ENCODE measurements at places on chromosomes 11 and 22.

DNA sequence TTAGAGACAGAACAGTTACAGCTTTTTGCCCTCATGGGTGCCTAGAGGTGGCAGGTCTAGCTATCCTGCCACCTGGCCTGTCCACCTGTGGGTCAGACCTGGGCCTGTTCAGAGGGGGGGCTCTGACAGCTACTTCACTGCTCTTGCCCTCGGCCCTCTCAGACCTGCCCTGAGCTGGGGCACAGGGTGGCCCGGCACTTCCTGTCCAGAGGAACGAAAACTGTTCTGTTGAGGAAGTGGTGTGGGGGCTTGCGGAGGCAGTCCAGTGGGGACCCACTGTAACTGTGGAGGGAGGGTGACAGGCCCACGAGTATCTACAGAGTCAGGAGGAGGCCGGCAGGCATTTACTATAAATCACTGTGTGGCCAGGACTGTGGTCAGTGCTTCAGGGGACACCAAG lies 16.2 kb downstream of the TESMIN start:
- DNase-seq, result no peak

DNA sequence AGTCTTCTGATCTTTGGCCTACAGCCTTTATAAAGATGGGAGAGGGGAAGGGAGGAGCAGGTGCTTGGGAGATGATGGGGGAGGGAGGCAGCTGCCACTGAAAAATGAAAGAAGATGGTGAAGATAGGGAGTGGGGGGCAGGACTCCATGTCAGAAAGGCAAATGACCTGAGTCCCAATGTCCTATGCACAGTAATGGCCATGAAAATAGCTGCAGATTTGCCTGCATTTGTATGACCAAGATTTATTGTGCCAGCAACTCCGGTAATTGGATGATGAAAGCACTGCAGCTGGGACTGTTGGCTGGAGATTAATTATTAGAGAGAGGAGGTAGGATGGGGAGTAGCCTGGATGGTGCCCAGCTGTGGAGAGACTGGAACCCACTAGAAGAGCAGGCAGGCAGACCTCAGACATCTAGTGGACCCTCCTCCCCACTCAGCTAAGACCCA lies 36.1 kb downstream of the NEU3 start:
- DNase-seq, result no peak

DNA sequence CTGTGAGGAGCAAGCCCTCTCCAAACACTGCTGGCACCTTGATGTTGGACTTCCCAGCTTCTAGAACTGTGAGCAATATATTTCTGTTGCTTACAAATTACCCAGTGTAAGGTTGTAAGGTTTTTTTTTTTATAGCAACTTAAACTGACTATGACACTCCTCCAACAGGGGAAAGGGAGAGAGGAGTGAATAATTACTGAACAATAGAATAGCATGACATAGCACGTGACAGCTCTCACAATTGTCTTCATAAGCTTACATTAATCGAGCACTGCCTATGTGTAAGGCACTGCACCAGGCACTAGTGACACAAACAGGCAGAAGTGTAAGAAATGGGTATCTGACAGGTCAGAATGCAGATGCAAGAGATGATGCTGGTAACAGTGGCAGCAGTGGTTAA lies 136.9 kb downstream of the FAT3 start:
- no peak for DNase-seq

- no peak for DNase-seq
Measured at GRCh38 chr22:42926768-42927167, 69.7 kb upstream of the ARFGAP3 start.

GRCh38 chr22:41969110-41969646 lies at the start of gene SEPTIN3:
Gene SEPTIN3, plus strand, starts transcription at chr22:41969443. Its CDS starts 2,050 bp downstream, at chr22:41971493.
- no peak for DNase-seq

- DNase-seq, result no peak
Measured at GRCh38 chr11:45304992-45305335, 18.8 kb upstream of the SYT13 start.

GRCh38 chr11:47599902-47600301 lies 5.7 kb upstream of the C1QTNF4 start:
- DNase-seq, result no peak

DNA sequence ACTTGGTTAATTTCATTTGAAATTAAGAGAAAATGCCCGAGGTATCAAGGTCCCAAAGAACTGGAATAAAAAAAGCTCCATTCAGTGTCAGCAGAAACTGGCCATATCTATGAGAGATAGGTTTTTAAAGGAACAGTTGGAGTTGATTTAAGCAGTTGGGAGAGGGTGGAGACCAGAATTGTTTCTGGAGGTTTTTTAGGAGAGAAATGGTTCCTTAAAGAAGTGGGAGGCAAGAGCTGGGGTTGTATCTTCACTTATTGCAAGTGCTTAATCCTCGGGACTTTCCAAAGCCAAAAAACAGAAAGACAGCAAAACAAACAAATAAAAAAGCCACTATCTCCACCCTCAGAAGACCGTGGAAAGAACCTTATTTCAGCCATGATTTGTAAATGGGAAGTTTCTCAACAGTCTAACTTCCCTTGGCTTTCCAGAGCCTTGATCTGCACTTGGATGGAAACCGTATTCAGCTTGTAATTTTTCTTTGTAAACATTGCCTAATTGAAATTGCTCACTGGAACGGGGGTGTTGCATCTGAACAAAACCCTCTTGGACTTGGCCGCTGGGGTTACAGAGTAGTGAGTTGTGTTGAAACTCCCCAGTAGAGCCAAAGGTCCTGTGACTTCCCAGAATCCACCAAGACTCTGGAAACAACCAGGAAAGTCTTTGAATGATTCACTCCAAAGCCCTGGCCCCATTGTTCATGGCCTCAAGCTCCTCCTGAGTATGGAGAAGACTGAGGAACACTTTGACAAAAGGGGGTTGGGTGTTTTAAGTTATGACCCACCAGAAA lies 115.6 kb downstream of the SLC1A2 start:
- no peak for DNase-seq

GRCh38 chr11:114140826-114141225 lies 81.3 kb downstream of the ZBTB16 start:
- DNase-seq, result no peak

GRCh38 chr11:3345736-3346135 lies 33.2 kb downstream of the ZNF195 start:
- DNase-seq, result no peak

DNA sequence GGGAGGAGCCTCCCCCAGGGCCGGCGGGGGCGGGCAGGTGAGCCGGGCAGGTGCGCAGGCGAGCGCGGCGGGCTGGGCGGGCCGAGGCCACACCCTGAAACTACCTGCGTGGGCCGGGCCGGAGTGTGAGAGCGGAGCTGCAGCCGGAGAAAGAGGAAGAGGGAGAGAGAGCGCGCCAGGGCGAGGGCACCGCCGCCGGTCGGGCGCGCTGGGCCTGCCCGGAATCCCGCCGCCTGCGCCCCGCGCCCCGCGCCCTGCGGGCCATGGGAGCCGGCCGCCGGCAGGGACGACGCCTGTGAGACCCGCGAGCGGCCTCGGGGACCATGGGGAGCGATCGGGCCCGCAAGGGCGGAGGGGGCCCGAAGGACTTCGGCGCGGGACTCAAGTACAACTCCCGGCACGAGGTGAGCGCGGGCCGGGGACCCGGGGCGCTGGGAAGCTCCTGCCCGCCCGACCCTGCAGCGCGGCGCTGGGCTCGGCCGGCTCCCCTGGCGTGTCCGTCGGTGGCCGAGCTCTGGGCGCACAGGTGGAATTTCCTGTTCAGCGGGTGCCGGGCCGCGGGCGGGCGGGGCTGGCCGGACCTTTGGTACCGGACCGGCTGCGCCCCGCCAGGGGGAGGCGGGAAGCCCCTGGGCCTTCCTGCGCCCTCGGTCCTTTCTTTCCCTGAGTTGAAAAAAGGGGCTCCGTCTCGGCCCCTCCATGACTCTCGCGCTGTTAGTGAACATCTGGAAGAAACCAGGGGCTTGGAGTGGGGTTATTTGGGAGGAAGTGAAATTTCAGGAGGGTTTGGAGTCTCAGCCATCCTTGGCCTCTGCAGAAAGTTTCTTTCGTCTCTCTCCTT lies at the start of gene ST14:
TSS of gene ST14 (plus strand) at position 126 of the 841 bp plus-strand sequence. CDS start at position 324, 198 bp downstream.
- DNase-seq, result no peak

GRCh38 chr11:79170321-79170720 lies 270.5 kb downstream of the TENM4 start:
- DNase-seq, result no peak

- no peak for DNase-seq
Measured at GRCh38 chr11:492427-493226, 14.4 kb downstream of the RNH1 start.

- DNase-seq, result no peak
Measured at GRCh38 chr22:47280301-47280700, 517.9 kb downstream of the TBC1D22A start.

- no peak for DNase-seq
Measured at GRCh38 chr11:74678591-74679512, 52.4 kb downstream of the CHRDL2 start.

- no peak for DNase-seq
Measured at GRCh38 chr11:91241226-91241625, 983.4 kb upstream of the FAT3 start.

DNA sequence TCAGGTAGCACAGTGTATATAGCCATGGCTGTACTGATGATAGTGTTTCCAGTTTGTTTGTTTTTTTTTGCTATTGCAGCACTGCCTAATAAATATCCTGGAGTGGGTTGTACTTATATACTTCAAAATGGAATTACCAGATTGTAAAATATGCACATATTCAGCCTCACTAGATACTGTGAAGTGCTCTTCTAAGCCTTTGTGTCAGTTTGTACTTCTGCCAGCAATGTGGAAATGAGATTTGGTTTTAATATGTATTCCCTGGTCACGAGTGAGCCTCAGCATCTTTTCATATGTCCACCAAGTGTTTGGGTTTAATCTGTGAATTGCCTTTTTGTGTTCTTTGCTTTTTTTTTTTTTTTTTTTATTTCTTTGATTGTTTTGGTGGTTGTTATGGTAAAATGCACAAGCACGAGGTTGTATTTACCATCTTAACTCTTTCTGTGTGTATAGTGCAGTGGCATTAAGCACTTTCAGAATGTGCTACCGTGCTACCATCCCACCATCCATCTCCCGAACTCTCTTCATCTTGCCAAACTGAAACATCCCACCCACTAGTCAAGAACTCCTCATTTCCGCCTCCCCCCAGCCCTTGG lies 34.9 kb downstream of the ST3GAL4 start:
- DNase-seq, result no peak

- no peak for DNase-seq
Measured at GRCh38 chr11:123472236-123472935, 42.3 kb downstream of the GRAMD1B start.

- no peak for DNase-seq
Measured at GRCh38 chr11:114889594-114890011, 211.3 kb downstream of the NXPE2 start.

DNA sequence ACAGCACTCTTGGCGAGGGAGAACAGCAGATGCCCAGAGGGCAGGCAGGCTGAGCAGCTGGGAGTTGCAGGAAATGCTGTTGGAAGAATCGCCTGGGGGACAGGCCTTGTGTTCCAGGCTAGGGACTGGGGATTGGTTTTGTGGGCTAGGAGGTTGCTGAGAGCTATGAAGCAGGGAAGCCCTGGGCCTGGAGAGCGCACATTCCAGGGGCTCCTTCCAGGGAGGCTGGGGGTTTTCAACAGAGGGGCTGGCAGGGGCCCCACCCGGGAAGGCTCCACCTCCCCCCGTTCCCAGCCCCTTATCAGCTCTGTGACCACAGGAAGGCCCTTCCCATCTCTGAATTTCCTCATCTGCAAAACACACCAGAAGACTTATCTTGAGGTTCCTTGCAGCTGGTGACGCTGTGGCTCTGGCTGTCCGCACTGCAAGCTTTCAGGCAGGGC lies 21.7 kb downstream of the WNT11 start:
- no peak for DNase-seq

DNA sequence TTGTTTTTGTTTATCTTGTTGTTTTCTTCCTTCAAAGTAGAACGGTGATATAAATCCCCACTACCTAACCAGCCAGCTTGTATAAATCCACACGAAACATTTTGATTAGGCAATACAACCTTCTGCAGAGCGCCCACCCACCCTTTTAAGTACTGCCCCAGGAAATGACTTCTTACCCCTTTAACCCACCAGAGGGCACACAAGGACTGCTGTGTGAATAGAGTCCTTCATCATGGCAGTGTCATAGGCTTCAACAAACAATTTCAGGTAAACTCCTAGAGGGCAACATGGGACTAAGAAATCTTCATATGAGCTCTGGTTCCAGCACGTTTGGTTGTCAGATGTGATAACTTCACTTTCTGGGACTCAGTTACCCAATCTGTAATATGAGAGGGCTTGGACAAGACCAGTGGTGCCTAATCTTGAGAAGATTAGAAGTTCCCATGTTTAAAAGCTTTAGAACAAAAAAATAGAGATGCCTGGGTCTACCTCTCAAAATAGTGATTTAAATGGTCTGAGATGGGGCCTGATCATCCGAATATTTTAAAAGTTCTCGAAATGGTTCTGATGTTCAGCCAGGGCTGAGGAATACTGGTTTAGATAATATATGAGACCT lies 56.1 kb downstream of the PIWIL4 start:
- peak; percentile 84 for DNase-seq

DNA sequence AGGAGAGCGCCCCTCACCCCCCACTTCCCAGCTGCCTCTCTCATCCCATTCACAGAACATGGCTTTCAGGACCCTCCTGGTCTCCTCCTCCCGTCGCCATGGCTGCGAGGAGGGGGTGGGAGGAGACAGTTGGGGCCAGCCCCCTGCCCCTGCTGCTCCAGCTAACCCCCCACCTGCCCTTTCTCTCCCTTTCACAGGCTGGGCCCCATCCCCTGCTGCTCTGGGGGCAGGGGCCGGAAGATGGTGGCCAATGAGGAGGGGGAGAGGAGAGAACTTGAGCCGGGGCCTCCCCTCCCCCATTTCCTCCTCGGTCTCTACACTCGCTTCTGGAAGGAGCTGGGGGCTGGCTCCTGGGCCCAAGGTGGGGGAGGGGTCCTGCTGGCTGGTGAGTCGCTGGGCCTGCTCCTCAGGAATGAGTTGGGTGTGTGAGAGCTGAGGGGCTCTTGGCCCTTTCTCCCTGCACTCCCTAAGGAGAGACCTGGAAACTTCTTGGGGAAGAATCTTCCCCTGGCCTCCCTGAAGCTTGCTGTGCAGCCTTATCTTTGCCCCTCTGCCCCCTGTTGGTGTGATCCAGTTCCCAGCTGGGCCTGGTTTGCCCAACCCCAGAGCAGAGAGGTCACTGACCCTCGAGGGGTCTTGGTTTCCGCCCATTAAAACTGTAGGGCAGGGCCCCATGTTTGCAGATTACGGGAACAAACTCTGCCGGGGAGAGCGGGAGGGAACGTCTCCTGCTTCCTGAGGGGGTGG lies 10.2 kb downstream of the YPEL4 start:
- peak; percentile 93 for DNase-seq

- DNase-seq, result no peak
Measured at GRCh38 chr22:23363683-23364082, 183.4 kb downstream of the BCR start.

Measured in hematopoietic multipotent progenitor cell (in vitro differentiated cells).